ENCODE measurements at places on chromosomes 6 and 20.

GRCh38 chr6:21590346-21590745 is 3.2 kb upstream of the SOX4 start:
- DNase-seq = no peak

- no peak for DNase-seq
Measured at GRCh38 chr20:48024539-48024938, 239.3 kb upstream of the SULF2 start.

GRCh38 chr6:127481628-127482027 is 22.4 kb upstream of the KIAA0408 start:
- no peak for DNase-seq

DNA sequence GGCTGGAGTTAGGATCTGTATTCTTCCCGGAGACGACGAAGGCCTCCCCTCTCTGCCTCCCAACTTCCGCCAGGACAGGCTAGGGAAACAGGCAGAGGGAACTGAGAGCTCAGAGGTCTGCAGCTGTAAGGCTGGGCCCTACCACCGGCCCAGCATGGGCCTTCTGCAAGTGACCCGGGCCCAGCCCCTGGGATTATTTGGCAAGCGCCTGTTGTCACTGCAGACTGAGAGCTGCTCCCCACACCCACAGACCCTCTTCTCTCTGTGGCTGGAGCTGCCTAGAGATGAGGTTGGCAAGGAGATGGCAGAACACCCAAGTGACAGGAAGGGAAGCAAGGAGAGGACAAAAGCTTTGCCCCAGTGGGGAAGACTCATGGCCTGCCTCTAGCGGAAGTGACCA is 212.6 kb downstream of the ZDHHC14 start:
- DNase-seq = no peak

DNA sequence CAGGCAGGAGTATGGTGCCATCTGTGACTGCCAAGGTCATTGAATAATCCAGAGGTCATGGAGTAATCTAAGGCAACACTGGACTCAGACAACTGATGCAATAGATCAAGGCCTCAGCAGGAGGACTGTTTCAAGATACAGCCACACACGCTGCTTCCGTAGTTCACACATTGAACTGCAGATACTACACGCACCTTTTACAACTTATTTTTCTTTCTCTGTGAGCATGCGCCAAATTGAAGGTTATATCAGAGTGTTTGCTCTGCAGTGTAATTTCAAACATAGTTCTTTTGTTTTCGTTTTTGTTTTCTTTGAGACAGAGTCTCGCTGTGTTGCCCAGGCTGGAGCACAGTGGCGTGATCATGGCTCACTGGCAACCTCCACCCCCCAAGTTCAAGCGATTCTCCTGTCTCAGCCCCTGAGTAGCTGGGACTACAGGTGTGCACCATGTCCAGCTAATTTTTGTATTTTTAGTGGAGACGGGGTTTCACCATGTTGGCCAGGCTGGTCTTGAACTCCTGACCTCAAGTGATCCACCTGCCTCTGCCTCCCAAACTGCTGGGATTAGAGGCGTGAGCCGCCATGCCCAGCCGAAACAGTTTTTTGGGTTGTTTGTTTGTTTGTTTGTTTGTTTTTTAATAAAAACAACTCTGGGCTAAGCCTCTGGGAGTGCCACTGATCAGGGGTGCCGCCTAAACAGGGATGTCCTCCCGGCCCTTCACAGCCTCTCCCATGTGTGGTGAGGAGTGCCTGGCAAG is 96.6 kb upstream of the NAA20 start:
- no peak for DNase-seq

DNA sequence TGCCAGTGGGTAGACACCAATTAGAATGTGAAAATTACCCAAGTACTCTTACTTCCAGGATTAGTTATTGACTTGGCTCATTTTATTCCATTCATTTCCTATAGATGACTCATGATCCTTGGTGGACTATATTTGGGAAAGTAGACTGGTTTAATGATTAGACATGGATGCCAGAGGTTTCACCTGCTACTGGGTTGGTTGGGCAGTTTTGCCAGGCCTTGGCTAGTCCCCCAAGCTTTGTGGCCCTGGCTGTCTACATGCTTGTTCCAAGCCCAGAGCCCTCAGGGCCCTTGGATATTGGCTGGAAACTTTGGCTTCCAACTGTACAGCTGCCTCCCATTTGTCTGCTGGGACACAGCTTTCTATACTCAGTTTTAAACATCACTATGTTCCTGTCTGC is 104.1 kb downstream of the ZFP64 start:
- no peak for DNase-seq

- no peak for DNase-seq
Measured at GRCh38 chr6:85662251-85662650, 19.6 kb upstream of the SYNCRIP start.

GRCh38 chr6:21937466-21937865 is 343.9 kb downstream of the SOX4 start:
- DNase-seq = no peak

- no peak for DNase-seq
Measured at GRCh38 chr6:165922309-165922794, 245.3 kb downstream of the TBXT start.

DNA sequence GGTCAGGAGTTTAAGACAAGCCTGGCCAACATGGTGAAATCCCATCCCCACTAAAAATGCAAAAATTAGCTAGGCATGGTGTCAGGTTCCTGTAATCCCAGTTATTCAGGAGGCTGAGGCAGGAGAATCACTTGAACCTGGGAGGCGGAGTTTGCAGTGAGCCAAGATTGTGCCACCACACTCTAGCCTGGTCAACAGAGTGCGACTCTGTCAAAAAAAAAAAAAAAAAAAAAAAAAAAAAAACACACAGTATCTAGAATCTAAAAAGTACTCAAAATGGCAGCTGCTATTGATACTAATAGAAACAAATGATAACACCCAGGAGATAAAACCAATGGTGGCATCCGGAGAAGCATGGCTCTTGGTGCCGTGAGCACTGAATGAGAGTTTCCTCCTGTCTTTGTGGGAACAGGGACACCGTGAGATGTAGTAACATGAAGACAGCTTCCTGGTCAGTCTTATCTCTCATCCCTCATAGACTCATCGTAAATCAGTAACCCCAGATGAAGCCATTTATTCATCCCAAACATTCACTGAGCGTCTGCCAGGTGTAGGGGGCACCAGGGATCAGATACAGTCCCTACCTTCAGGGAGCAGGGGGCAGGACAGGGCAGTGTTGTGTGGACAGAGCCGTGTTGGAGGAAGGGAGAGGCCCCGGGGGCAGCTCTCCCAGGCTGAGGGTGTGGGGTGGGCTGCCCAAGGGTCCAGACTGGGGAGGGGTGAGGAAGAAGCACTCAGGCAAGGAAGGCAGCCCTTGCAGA is 66.1 kb downstream of the SYNJ2 start:
- peak; percentile 30 for DNase-seq

DNA sequence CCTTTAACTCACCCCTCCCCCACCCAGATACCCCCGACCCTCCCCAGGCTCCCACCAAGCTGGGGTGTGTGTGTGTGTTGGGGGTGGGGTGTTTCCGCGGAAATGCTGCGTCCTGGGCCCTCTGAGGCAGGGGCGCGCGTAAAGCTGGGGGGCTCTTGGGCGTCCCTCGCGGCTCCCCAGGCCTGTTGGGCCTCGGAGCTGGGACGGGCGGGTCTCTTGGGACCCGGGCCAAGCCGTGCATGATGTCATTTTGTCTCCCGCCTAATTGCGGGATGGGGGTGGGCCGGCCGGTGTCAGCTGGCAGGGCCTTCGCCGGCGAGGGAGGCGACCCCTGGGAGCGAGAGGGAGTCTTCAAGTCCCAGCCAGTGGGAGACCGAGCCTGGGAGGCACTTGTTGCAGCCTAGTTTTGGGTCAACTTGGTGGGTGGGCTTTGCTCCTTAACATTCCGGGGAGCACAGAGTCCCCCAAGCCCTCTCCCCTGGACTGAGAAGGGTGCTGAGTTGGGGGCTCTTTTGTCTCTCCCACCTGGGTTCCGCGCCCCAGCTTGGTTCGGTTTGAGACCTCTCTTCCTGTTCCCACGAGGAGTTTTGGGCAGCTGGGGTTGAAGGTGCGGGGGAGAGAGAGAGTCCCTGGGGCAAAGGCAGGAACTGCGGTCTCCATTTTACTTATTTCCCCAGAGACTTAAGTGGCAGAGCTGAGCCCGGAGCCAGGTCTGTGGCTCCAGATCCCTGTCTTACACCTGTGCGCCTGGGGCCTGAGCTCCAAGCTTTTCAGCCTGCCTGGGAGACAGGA is 623 bp downstream of the MYBL2 start:
- DNase-seq = peak; percentile 61

- no peak for DNase-seq
Measured at GRCh38 chr20:52139986-52140385, 51.6 kb downstream of the ZFP64 start.

GRCh38 chr6:112701201-112701600 is 354.1 kb downstream of the RFPL4B start:
- no peak for DNase-seq
